Natural killer cell treated with Interleukin-12 subunit alpha and Interleukin-12 subunit beta and Interleukin-15 and Interleukin-18, amount 100 ng/mL, for 72 hours (primary cell): ENCODE measurements at places on chromosomes 6 and 20. TPM values are rescaled to one million over a fixed set of nuclear protein-coding genes. Genes with fewer than 3 reads are reported as not detected.

ANKS1A gene
- 15.0 TPM for total RNA-seq

SLC32A1 gene
- total RNA-seq: not detected

KCNG1 gene
- not detected for total RNA-seq

RNF39 gene
- total RNA-seq: not detected

PLAGL1 gene
- total RNA-seq: 18.3 TPM

PGC gene
- not detected for total RNA-seq

LY6G6D gene
- not detected for total RNA-seq

LINC00237 gene
- not detected for total RNA-seq

KIF25 gene
- total RNA-seq: not detected

ECT2L gene
- not detected for total RNA-seq

SLC35B3 gene
- total RNA-seq: 9.3 TPM

DNA sequence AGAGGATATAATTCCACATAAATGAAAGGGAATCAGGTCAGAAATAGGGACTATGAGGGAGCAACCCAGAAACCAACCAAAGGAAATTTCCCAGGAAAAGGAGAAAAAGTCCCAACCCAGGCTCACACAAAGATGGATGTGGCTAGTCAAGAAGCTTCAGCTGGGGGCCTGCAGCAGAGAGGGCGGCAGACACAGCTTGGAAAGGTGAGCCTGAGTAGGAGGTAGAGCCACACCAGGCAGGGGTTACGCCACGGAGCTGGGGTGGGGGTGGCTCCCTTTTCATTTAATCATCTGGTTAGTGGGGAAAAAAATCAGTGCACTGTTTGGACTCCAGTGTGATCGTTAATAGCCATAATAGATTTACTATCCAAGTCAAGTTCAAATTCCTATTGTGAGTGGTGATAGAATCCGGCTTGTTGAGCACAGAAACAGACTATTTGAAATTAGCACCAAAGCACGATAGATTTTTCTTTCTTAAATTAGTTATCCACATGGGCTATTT is 220.6 kb downstream of the TPBG start:
- H3K27me3 ChIP-seq: peaks cover 8% of the 10 kb centered on the region
- no peaks in the 10 kb centered on the region for H3K36me3 ChIP-seq
- H3K27ac ChIP-seq: no peak overlapping the region
- no peak for DNase-seq

DNA sequence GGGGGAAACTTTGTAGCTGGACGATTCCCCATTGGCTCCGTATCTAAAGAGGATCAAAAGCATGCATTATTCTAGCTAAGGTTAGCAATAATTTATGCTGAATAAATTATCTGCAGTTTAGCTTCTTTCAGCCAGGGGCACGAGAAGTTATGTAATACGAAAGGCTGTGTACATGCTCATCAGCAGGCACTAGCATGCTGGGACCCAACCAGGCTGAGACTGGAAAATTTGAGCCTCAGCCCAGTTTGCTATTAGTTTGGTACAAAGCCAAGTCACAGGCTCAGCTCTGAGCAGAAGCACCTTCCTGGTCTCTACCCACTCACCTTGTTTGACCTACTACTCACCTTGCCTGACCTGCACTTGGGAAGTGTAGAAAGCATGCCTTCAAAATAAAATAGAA is 328.1 kb upstream of the ARID1B start:
- H3K36me3 ChIP-seq: no peaks in the 10 kb centered on the region
- H3K27ac ChIP-seq: no peak overlapping the region
- H3K4me1 ChIP-seq: no peaks in the 10 kb centered on the region
- no peak overlapping the region for H3K4me3 ChIP-seq
- DNase-seq: no peak
- H3K27me3 ChIP-seq: peaks cover 13% of the 10 kb centered on the region

GRCh38 chr6:131792091-131792496 is 15.7 kb upstream of the ENPP1 start:
- DNase-seq: no peak
- peaks cover 9% of the 10 kb centered on the region for H3K27me3 ChIP-seq

DNA sequence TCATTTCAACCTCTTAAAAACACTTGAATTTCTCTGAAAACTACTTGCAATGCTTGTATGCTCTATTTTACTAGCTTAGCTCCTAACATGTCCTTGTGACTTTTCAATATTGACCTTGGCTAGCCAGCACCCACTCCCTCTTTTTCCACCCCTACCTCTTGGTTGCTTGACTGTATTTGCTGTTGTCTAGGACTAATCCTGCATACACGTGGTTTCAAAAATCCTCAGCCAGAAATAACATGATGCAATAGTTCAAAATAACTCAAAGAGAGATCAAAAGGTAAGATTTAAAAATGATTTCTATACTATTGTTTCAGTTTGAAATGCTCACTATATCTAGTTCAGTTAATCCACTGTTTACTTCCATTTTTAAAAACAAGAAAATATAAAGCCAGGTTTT is 102.3 kb upstream of the TBX18 start:
- H3K4me1 ChIP-seq: no peaks in the 10 kb centered on the region
- no peak overlapping the region for H3K4me3 ChIP-seq
- no peaks in the 10 kb centered on the region for H3K27me3 ChIP-seq
- H3K36me3 ChIP-seq: no peaks in the 10 kb centered on the region

DNA sequence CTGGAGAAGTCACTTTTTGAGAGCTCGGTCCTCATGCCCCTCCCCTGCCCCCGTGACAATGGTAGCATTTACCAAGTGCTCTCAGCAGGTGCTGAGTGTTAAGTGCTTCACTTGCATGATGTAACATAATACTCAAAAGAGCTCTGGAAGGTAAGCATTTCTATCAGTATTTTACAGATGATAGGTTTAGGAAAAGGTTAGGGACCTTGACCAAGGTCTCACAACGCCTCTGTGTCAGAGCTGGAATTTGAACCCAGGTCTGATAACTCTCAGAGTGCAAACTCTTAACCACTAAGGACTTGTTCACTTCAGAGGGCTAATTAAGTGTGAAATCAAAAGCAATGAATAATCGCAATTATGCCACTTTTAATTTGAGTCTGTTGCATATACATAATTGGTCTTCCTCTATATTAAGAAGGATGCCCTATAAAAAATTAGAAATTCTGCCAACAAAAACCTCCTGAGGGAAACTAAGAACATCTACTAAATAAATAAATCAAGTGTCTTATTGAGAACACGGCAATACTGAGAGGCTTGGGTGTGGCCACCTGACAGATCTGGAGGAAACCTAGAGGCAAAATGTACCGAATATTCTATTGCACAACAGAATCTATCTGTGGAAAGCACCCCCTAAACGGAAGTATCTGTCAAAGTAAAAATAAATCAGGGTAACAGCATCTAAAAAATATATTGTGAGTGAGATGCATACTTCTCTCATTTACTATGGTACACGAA is 109.8 kb downstream of the BACH2 start:
- H3K27ac ChIP-seq: peak overlapping the region; percentile 57
- H3K36me3 ChIP-seq: no peaks in the 10 kb centered on the region
- H3K4me3 ChIP-seq: peak overlapping the region; percentile 61
- H3K27me3 ChIP-seq: no peaks in the 10 kb centered on the region
- DNase-seq: no peak

- no peak overlapping the region for H3K4me3 ChIP-seq
- H3K36me3 ChIP-seq: no peaks in the 10 kb centered on the region
- H3K27me3 ChIP-seq: no peaks in the 10 kb centered on the region
- H3K27ac ChIP-seq: no peak overlapping the region
- H3K4me1 ChIP-seq: no peaks in the 10 kb centered on the region
- no peak for DNase-seq
Observed at GRCh38 chr6:165223736-165224135, 85.7 kb downstream of the C6orf118 start.

GRCh38 chr20:14522595-14522994 is 185.2 kb upstream of the FLRT3 start:
- no peak overlapping the region for H3K4me3 ChIP-seq
- no peak for DNase-seq
- no peak overlapping the region for H3K27ac ChIP-seq

- peaks cover 5% of the 10 kb centered on the region for H3K36me3 ChIP-seq
- no peaks in the 10 kb centered on the region for H3K27me3 ChIP-seq
- no peak overlapping the region for H3K4me3 ChIP-seq
Observed at GRCh38 chr6:617456-618100, 39.3 kb downstream of the HUS1B start.

GRCh38 chr20:62979876-62980373 is 26.8 kb downstream of the BHLHE23 start:
- H3K4me1 ChIP-seq: no peaks in the 10 kb centered on the region
- no peak overlapping the region for H3K27ac ChIP-seq
- H3K27me3 ChIP-seq: peaks cover 19% of the 10 kb centered on the region
- H3K4me3 ChIP-seq: no peak overlapping the region
- no peaks in the 10 kb centered on the region for H3K36me3 ChIP-seq

DNA sequence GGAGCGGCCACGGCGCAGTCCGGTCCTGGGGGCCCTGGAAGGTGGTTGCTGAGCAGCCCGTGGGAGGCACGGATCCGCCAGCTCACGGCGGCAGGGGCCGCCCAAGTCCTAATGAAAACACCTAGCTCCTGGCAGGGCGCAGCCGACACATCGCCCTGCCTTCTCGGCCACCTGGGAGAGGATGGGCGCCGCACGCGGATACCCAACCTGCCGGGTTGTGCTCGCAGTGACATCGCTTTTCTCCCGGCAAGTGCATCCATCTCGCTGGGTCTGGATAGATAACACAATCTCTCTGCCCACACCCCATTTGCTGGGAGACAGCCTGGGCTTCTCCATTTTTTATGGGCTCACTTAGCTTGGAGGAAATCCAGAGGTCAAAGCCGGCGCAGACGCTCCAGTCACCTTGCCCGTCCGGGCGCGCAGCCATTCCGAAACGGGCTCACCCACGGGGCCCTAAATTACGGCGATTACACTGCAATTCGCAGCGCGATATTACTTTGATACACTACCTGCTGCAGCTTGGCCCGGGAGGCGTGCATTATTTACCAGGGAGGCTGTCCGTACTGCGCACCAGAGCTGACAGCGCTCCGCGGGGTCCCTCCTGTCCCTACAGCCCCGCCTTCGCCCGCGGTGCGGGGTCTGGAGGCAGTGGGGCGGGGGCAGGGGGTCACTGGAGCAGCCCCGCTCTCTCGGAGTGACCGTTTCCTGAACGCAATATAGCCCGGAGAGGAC is 36.2 kb upstream of the CCDC167 start:
- peaks cover 24% of the 10 kb centered on the region for H3K27me3 ChIP-seq
- H3K36me3 ChIP-seq: no peaks in the 10 kb centered on the region
- no peak for DNase-seq
- H3K27ac ChIP-seq: no peak overlapping the region
- H3K4me1 ChIP-seq: peaks cover 9% of the 10 kb centered on the region

GRCh38 chr20:51460569-51461265 is 81.8 kb downstream of the NFATC2 start:
- H3K27ac ChIP-seq: peak overlapping the region; percentile 56
- no peak overlapping the region for H3K4me3 ChIP-seq
- DNase-seq: no peak
- peaks cover 28% of the 10 kb centered on the region for H3K4me1 ChIP-seq

DNA sequence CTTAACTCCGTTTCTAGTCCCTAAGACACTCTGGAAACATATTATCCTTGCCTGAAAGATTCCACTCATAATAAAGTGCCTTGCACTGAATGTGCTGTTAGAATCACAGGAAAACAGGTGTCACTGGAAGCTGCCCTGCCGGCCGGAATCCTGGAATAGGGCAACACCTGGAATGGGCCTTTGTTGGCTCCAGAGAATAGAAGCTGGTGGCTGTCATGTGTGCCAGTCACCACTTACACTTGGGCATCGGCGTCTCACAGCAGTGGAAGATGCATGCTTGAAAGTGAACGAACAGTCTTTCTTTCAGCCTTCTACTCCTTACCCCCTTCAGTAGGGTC is 90.8 kb upstream of the AFDN start:
- H3K4me3 ChIP-seq: no peak overlapping the region
- no peak for DNase-seq
- H3K4me1 ChIP-seq: no peaks in the 10 kb centered on the region
- H3K27me3 ChIP-seq: peaks cover 3% of the 10 kb centered on the region

GRCh38 chr6:572596-573265 is 84.2 kb downstream of the HUS1B start:
- H3K27ac ChIP-seq: no peak overlapping the region
- DNase-seq: no peak
- peaks cover 23% of the 10 kb centered on the region for H3K36me3 ChIP-seq
- peaks cover 6% of the 10 kb centered on the region for H3K4me1 ChIP-seq
- no peak overlapping the region for H3K4me3 ChIP-seq
- H3K27me3 ChIP-seq: no peaks in the 10 kb centered on the region

DNA sequence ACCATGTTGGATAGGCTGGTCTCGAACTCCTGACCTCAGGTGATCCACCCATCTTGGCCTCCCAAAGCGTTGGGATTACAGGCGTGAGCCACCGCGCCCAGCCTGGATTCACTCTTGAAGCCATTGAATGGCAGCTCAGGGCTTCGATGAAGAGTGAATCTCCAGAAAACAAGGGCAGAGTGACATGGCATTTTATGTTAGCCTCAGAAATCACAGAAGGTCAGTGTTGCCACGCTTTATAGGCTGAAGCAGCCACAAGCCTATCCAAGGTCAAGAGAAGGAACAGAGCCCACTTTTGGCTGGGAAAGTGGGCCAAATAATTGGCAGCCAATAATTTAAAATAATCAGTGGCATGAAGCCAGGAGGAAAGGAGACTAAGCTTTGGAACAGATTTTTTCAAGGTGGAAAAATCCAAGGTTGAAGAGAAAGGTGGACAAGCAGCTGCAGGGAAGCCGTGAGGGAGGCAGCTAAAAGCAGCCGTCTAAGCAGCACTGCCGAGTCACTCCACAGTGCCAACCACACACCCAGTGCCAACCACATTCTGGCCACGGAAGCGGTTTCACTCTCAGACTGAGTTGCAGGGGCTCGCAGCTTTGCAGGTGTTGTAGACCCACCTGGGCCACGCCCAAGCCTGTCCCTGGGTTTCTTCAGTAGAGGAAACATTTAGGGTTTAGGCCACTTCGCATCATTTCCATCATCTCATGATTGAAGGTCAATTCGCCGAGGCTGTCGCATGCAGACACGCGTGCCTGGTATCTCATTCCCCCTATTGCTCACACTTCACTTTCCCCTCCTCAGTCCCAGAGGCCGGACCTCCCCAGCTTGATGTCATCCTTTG is 17.4 kb upstream of the AVP start:
- peak overlapping the region; percentile 32 for H3K4me3 ChIP-seq
- H3K27ac ChIP-seq: no peak overlapping the region
- no peaks in the 10 kb centered on the region for H3K36me3 ChIP-seq
- peaks cover 18% of the 10 kb centered on the region for H3K4me1 ChIP-seq
- peaks cover 13% of the 10 kb centered on the region for H3K27me3 ChIP-seq
- peak; percentile 75 for DNase-seq

DNA sequence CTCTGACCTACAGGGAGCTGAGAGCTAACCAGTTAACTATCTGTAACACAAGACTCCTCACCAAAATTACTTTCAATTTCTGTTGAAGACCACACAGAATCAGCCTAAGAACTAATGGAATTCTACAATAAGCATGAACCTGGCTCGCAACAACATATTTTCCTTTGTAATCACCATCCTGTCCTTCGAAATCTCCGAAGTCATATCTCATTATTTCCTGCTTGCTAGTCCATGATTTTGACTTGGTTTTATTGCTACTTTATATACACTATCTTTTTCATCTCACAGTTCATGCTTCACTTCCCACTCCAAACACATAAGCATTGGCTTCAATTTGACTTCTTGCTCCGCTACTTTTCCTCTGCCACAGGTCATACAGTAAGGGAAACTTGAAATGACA is 405.8 kb upstream of the FKBP1C start:
- H3K36me3 ChIP-seq: peaks cover 5% of the 10 kb centered on the region
- no peak overlapping the region for H3K4me3 ChIP-seq
